AG20443 (cell line): ENCODE measurements at places on chromosomes 12 and 14.
A peak's percentile ranks its signal among the peaks of the same experiment; 100 is the strongest.

DNA sequence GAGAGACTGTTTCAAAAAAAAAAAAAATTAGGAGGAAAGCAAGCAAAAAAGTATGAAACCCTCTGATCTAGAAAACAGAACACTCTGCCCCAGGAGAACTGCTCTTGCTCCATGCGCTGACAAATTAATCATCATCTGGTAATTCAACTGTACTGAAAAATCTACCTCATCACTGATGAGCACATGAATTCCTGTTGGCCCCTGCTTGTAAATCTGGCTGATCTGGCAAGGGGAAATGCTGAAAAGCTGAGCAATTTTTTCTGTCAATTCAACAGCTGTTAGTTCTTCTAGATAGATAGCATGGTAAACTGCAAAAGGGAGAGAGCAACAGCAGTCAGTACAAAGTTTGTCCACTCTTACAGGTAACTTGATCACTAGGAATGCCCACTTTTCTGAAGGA is 15.2 kb upstream of the CSRNP2 start:
- no peak for DNase-seq

- DNase-seq, result no peak
These were observed 96.2 kb downstream of the SEC23A start for GRCh38 chr14:39006721-39007410.

GRCh38 chr14:100336618-100337530 is 13.7 kb downstream of the SLC25A47 start:
- no peak for DNase-seq

DNA sequence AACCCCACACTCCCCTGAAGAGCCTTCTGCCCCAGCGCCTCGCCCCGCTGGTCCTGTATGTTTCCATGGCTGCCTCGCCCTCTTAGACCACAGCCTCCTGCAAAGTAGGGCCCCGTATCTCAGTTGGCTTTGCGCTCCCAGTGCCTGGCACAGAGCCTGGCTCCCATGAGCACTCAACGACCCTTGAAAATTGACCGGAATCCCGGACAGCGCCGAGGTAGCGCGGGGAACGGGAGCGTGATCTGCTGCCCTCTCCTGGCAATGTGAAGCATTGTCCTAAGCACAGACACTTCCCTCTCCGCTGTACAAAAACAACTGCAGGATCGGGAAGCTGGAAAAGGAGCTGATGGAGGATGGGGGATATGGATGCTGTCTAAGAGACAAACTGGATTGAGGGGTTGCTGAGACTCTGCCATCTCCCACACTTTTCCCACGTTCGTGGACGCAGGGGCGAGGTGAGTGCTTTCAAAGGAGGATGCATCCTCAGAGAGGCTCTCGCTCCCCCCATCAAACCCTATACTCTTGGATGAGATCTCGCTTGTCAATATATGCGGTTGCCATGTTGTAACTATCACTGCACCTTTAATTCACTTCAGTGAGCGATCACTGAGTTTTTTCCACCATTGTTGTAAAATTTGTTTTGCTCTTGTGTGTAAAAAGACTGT is 10.7 kb upstream of the FKBP4 start:
- DNase-seq, result peak; percentile 85

DNA sequence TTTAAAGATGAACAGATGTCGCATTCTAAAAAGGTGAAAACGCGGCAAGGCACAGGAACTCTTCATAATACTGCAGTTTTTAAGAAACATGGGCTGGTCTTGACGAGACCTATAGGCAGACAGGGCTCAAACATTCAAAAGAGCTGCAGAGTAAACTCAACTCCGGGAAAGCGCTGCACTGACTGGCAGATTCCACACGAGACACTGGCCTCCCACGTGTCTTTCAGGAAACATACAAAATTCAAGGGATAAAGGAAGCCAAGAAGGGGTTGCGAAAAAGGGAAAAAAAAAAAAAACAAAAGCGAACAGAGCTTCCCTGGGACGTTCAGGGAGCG is 614 bp upstream of the ARF6 start:
- peak; percentile 77 for DNase-seq

GRCh38 chr14:51331486-51332367 is 91.7 kb downstream of the TMX1 start:
- DNase-seq, result no peak

- DNase-seq, result no peak
These were observed 9.2 kb downstream of the FAR2 start for GRCh38 chr12:29158115-29158763.

GRCh38 chr12:118428643-118429042 is 52.3 kb downstream of the SUDS3 start:
- DNase-seq, result no peak

DNA sequence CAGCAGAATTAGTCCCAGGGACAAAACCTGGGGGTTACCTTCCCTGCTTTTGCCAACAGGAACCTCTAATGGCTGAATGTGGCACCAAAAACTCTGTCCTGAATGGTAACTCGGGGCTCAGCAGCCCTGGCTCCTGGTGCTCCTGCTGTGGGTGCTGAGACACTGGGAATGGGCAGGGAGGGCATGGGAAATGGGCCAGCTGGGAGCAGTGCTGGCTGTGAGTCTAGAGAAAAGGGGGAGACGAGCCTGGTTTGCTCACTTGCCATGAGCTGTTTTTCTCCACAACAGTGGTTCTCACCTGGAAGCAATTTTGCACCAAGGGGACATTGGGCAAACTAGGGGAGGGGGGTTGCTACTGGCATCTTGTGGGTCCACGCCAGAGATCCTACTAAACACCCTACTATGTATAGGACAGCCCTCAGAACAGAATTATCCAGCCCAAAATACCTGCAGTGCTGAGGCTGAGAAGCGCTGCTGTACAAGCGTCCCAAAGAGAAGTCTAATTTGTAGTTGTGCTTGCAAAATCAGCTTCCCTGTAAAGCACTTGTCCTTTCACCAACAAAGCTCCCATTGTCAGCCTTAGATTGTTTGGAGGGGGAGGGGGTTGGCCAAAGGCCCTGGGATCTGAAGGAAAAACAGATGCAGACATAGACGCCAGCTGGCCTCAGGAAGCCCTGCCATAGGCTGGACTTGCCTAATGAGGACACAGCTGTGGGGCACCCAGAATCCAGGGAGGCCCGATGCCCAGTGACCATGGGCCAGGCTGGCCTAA is 3.6 kb downstream of the LRRC74A start:
- no peak for DNase-seq

- no peak for DNase-seq
These were observed 104.5 kb upstream of the EGLN3 start for GRCh38 chr14:34055157-34055950.
